ENCODE measurements at places on chromosomes 6 and 20.
A peak's percentile ranks its signal among the peaks of the same experiment; 100 is the strongest.

DNA sequence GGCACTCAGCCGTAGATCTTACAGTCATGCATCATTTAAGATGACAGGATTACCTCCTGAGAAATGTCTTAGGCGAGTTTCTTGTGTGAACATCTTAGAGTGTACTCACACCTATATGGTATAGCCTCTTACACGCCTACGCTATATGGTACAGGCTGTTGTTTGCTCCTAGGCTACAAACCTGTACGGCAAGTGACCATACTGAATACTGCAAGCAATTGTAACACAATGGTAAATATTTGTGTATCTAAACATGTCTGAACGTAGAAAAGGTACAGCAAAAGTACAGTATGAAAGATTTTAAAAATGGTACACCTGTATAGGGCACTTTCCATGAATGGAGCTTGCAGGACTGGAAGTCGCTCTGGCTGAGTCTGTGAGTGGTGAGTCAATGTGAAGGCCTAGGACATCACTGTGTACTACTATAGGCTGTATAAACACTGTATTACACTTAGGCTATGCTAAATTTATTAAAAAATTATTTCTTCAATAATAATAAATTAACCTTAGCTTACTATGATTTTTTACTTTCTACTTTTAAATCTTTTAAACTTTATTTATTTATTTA lies 541 bp upstream of the IL20RA start:
- no peak for DNase-seq

- DNase-seq: no peak
These were observed 212.9 kb downstream of the TMEM200A start for GRCh38 chr6:130578713-130579112.

- DNase-seq: no peak
These were observed 84.5 kb downstream of the SESN1 start for GRCh38 chr6:109009962-109010704.

GRCh38 chr6:125267806-125268523 lies 33.8 kb downstream of the HDDC2 start:
- no peak for DNase-seq

- DNase-seq: no peak
These were observed 75.9 kb upstream of the MYL9 start for GRCh38 chr20:36465109-36466080.

GRCh38 chr6:1406306-1407072 lies 17.1 kb downstream of the FOXF2 start:
- DNase-seq: no peak

GRCh38 chr6:45952546-45952945 lies 63.1 kb downstream of the CLIC5 start:
- no peak for DNase-seq

- DNase-seq: no peak
These were observed 25.0 kb downstream of the KCNK15 start for GRCh38 chr20:44770484-44771171.

DNA sequence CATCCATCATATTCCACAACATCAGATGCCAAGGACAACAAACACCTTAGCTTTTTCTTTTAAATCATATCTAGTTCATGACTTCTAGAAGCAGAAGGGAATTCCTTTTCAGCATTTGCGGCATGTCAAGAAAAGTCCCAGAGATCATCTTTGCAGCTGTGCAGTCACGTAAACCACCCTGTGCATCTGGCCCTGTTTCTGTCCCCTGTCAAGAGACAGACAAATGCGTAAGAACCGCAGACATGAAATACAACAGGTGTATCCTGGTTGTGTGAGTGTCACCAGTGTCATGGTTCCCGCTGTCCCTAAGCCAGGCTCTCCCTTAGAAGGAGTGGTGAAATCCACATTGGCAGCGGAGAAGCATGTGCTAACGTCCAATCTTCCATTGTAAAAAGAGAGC lies 28.1 kb downstream of the LY86 start:
- peak; percentile 43 for DNase-seq

Data from natural killer cell (primary cell).